T1000 (cell line): ENCODE measurements at places on chromosomes 6 and 20.

- DNase-seq = no peak
Observed at GRCh38 chr20:60057123-60057865, 99.1 kb downstream of the CDH26 start.

- no peak for DNase-seq
Observed at GRCh38 chr20:60395991-60396390, 437.8 kb downstream of the CDH26 start.

DNA sequence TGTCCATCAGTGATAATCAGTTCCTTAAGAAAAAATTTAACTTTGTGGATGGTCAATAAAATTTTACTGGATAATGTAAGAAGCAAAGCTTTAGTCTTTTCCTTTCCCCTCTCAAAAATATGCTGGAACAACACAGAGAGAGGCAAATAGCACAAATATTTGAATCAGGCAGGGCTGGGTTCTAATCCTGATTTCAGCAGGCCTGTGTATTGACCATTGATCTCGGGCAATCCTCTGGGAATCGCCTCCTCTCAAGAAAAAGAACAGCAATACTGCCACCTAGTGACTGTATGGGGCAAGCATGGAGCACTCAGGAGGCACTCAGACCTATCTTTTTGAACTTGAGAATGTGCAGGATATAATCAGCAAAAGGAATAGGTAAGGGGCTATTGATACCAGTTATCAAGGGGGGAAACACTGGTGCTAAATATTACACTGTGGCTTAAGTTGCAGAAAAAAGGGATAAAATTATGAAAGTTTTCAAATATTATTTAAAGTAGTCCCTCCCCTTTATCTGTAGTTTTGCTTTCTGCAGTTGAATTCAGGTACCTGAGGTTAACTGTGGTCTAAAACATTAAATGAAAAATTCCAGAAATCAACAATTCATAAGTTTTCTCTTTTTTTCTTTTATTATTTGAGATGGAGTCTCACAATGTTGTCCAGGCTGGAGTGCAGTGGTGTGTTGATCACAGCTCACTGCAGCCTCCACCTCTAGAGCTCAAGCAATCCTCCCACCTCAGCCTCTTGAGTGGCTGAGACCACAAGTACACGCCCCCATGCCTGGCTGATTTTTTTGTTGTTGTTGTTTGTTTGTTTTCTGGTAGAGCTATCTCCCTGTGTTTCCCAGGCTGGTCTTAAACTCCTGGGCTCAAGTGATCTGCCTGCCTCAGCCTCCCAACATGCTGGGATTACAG is 91.8 kb upstream of the NHSL1 start:
- DNase-seq = peak; percentile 38

DNA sequence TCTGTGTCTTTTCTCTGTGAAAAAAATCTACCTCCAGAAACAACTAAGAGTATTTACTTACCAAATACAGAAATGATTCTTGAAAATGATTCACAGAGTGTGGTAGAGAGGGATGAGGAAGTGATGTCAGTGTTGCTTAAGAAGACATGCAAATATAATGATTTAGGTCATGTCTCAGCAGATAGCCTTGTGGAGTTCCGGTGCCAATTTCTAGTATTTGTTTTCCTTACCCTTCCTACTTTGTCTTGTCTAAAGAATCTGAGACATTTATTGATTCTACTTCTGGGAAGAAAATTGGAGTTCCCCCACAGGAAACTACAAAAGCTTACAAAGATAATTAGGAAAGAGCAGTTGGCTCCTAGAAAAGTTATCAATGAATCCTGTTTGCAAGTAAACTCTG is 68.8 kb downstream of the GJA1 start:
- DNase-seq = no peak

DNA sequence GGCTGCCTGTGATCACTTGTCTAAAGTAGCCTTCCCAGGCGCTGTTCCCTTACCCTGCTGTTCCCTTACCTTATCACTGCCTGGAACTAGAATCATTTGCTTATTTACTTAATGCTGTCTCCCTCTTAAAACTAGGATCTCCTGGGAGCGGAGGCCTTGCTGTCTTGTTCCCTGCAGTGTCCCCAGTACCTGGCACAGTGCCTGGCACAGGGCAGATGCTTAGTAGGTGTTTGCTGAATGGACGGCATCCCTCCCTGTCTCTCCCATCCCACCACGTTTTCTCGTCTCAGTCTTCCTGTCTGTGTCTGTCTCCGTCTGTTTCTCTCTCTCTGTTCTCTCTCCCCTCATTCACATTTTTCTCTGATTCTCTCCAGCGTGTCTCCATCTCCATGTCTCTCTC is 99.9 kb upstream of the MYL9 start:
- no peak for DNase-seq

DNA sequence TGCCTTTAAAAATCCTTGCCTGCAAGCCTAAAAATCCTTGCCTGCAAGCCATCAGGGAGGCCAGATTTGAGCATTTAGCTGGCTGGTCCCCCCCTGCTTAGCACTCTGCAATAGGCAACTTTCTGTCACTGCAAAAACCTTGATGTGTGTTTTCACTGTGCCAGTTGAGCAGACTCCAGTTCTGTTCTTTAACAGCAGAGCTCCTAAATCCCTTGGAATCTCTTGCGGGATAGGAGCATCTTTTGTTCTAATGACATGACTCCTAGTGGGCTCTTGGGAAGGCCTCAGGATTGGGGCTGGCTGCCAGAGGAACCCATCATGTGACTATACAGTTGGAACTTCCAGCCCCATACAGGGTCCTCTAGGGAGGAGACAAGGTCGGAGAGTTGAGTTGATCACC is 50.4 kb downstream of the FAM184A start:
- no peak for DNase-seq

GRCh38 chr6:7841781-7842468 is 68.7 kb downstream of the TXNDC5 start:
- no peak for DNase-seq

DNA sequence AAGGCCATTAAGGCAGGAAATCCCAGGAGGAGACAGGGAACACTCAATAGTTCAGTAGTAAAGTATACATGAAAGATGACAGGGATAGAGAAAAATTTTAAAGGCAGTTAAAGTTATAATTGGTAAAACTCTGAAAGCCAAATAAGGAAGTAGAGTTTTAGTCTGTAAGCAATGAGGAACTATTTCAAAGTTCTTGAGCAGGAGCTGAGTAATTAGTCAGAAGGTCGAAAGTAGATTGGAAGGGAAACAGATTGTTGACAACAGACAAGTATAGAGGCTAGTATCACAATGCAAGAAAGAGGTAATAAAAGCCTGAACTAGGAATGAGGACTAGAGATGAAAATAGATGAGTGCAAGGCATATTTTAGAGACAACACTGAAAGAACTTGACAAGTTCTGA is 150.3 kb downstream of the CDK19 start:
- DNase-seq = no peak

- DNase-seq = no peak
Observed at GRCh38 chr6:81864124-81864523, 111.6 kb upstream of the TENT5A start.

GRCh38 chr20:36070451-36070850 is 84.1 kb upstream of the EPB41L1 start:
- DNase-seq = no peak

DNA sequence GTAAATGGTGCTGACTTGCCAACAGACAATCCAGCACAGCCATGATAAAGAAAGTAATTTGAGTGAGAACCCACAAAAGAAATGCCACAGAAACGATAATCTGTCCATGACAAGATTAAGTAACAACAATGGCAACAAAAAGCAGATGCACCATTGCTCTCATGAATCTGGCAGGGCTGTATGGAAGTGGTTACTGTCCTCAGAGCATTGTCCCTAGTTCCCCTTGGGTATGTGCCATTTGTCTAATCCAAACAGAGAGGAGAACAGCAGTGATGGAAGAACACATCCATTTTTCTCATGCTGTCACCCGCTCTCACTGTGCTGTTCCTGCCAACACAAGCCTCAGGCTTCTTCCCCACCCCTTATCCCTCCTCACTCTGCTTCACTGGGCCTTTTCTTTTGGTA is 65.8 kb downstream of the REV3L start:
- no peak for DNase-seq

GRCh38 chr6:164039954-164040375 is 625.4 kb downstream of the QKI start:
- no peak for DNase-seq

- DNase-seq = no peak
Observed at GRCh38 chr6:70292193-70292592, 10.7 kb downstream of the COL9A1 start.

- DNase-seq = no peak
Observed at GRCh38 chr6:163738304-163738703, 323.8 kb downstream of the QKI start.

GRCh38 chr6:104466306-104466705 is 393.4 kb downstream of the HACE1 start:
- no peak for DNase-seq

DNA sequence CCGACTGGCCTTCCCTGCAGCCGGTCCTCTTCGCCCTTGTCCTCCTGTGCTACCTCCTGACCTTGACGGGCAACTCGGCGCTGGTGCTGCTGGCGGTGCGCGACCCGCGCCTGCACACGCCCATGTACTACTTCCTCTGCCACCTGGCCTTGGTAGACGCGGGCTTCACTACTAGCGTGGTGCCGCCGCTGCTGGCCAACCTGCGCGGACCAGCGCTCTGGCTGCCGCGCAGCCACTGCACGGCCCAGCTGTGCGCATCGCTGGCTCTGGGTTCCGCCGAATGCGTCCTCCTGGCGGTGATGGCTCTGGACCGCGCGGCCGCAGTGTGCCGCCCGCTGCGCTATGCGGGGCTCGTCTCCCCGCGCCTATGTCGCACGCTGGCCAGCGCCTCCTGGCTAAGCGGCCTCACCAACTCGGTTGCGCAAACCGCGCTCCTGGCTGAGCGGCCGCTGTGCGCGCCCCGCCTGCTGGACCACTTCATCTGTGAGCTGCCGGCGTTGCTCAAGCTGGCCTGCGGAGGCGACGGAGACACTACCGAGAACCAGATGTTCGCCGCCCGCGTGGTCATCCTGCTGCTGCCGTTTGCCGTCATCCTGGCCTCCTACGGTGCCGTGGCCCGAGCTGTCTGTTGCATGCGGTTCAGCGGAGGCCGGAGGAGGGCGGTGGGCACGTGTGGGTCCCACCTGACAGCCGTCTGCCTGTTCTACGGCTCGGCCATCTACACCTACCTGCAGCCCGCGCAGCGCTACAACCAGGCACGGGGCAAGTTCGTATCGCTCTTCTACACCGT is 6.1 kb downstream of the UBD start:
- DNase-seq = no peak

DNA sequence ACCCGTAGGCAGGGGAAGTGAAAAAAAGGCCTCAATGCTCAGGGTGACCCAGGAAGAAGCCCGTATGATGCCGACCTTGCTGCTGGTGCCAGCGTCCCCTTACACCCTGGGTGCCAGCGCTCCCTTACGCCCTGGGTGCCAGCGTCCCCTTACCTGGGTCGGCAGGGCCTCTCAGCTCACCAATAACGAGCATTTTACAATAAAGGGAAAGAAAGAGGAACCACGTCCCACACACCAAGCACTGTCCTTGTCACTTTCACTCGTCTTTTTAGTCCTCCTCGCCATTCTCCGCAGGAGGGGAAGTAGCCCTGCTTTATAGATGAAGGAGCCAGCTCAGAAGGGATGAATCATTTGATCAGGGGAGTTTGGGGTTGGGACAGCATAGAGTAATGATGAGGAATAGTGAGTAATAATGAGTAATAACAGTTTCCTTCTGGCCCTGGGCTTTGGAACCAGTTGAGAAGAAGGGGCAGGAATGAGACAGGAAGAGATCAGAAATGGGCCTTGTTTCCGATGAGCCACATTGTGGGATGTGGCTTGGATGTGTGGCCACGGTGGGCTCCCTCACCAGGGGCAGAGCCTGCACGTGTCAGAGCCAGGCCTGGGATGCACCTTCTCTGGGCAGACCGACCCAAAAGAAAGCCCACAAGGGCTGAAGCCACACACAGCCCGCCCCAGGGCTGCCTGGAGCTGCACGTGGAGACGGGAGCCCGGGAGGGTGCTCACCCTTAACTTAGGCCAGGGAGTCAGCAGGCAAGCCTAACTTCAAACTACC is 75.7 kb downstream of the SYNJ2 start:
- DNase-seq = peak; percentile 70

- DNase-seq = no peak
Observed at GRCh38 chr6:169864148-169865020, 113.0 kb downstream of the ERMARD start.

DNA sequence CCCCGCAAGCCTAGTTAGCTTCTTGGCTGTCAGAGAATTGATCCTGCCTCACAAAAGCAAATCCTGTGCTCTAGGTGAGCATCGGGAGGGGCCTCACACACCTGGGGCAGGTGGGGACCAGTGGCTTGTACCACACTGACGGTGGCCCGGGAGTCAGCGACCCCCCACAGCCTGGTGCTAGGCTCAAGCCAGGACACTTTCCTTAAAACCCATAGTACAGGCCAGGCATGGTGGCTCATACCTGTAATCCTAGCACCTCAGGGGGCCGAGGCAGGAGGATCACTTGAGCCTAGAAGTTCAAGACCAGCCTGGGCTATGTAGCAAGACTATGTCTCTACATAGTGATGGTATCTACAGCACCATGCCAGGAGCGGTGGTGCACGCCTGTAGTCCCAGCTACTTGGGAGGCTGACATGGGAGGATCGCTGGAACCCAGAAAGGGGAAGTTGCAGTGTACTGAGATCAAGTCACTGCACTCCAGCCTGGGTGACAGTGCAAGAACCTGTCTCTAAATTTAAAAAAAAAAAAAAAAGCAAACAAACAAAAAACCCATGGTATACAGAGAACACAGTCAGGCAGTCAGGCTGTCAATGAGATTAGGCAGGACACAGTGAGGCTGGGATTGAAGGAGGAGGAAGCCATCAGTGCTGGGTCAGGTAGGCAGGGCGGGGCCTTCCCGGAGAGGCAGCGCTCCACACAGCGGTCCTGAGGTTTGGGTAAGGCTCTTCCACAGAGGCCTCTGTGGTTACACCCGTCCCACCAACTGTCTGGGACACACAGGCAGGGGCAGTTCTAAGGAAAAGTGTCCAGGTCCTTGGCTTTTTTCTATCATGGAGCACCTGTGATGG is 41.3 kb downstream of the SYNJ2 start:
- DNase-seq = no peak

GRCh38 chr20:58111310-58112016 is 117.0 kb downstream of the ANKRD60 start:
- DNase-seq = no peak

DNA sequence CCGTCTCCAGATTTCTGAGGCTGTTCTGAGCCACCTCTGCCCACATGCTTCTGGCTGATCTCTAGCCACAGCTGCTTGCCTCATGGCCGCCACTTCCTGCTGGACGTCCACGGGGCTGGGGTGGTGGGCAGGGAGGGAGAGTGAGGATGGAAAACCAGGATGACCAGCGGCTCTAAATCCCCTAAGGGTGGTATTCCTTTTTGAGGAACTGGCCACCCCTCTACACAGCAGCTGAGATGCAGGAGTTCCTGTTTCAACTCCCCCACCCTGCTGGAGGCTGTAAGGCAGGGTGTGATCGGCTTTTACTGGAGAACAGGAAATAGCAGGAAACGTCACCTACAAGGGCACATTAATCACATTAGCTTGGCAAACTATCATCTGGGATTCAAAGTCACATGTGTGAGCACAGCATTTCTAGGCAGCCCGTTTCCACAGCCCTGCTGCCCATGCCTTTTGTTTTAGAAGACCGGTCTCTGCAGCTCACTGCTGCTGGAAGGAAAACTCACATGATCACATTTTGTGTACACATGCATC is 181.6 kb upstream of the ECI2 start:
- no peak for DNase-seq

GRCh38 chr20:2519115-2519809 is 10.5 kb upstream of the ZNF343 start:
- DNase-seq = no peak

GRCh38 chr6:722077-722524 is 29.2 kb upstream of the EXOC2 start:
- peak; percentile 30 for DNase-seq

- no peak for DNase-seq
Observed at GRCh38 chr6:122676146-122676545, 65.9 kb downstream of the PKIB start.
